Stimulated activated CD4-positive, alpha-beta T cell treated with anti-CD3 and anti-CD28 coated beads, TNF-alpha, amount 100 ng/mL, for 4 hours (primary cell): ENCODE measurements at places on chromosomes 3 and 15.

DNA sequence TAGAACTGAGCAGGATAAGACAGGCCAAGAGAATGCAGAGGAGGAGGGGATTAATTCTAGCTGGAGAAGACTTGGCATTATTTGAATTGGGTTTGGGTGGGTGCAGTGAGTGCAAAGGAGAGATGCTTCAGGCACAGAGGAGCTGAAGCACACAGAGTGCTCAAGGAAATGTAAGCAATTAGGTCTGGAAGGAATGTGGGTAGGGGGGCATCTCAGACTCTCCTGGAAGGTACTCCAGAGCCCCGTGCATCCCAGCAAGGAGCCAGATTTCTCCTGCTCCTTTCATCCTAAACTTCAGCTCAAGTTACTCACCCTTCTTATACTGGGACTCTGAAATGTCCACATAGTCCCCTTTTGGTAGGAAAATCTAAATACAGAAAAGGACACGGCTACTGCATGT, 143.6 kb upstream of the PFN2 start:
- no peak for DNase-seq

- DNase-seq: no peak
Measured at GRCh38 chr3:74592359-74592758, 22.1 kb downstream of the CNTN3 start.

GRCh38 chr3:105691053-105691452, 177.8 kb downstream of the CBLB start:
- DNase-seq: no peak

GRCh38 chr3:157436583-157437291, at the start of gene PTX3:
PTX3 (plus strand) TSS chr3:157436850; CDS start chr3:157436934, 84 bp downstream.
- no peak for DNase-seq

- no peak for DNase-seq
Measured at GRCh38 chr3:63969876-63970275, 53.4 kb downstream of the PSMD6 start.

DNA sequence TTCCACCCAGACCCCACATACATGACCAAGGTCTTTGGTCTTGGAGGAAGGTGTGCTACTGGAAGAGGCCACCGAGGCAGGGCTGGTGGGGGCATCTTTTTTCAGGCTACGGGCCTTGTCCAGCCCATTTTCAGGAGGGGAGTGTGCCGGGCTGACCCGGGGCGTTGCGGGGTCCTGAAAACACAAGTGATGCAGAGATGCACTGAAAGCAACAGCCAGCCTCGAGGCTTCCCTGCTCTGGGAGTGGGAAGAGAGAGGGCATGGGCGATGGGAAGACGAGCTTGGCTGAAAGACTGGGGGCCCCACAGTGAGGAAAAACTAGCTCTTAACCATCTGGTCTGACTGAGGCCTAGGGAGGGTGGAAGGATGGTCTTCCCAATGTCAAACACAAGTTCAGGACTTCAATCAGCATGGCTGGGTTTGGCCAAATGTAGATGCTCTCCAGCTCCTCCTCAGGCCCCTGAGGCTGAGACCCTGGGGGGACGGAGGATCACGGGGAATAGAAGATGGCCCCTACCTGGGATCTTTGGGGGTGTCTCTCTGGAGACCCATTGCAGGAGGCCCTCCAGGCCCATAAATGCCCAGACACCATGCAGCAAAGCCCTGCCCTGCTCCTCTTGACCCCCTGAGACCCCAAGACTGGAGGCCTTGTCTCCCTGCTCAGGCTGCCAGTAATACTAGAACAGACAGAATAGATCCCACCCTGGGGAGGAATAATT, 38.9 kb downstream of the TLE3 start:
- DNase-seq: no peak

- no peak for DNase-seq
Measured at GRCh38 chr15:100926971-100927756, 8.0 kb downstream of the LRRK1 start.

DNA sequence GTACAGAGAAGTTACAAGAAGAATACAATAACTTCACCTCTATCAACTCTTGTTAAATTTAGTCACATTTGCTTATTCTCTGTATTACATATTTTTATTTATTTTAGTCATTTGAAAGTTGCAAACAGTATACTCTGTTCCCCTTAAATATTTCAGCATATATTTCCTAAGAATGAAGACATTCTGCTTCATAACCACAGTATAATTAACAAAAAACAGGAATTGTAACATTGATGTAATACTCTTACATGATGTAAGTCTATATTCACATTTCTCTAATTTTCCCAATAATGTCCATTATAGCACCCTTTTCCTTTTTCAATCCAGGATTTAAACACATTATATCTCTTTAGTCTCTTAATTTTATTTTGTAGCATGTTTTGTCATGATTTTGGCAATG, 112.0 kb downstream of the AKAP13 start:
- DNase-seq: no peak

- no peak for DNase-seq
Measured at GRCh38 chr3:178840586-178840985, 231.0 kb downstream of the ZMAT3 start.

DNA sequence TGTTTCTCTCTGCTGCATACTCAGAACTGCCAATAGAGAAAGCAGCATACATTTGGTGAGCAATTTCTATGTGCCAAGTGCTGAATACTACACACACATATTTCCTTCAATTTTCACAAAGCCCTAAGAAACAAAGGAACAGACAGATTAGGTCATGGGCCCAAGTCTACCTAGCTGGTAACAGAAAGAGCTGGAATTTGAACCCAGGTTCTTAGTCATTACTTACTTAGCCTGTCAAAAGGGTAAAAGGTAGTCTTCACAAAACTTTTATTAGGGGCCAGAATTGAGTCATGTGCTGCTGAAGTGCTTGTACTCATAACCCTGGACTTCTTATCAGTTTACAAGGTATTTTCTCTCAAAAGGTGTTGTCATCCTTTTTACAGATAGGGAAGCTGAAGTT, 10.4 kb upstream of the ABHD17C start:
- no peak for DNase-seq

DNA sequence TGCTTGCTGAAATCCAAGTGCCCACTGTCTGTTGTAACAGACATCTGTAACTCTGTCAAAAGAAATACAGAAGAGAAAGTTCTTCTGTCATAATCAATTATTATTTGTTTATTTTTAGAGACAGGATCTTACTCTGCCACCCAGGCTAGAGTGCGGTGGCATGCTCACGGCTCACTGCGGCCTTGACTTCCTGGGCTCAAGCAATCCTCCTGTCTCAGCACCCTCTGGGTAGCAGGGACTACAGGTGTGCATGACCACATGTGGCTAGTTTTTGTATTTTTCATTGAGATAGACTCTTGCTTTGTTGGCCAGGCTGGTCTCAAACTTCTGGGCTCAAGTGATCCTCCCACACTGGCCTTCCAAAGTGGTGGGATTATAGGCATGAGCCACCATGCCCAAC, 177.6 kb upstream of the SETMAR start:
- no peak for DNase-seq

DNA sequence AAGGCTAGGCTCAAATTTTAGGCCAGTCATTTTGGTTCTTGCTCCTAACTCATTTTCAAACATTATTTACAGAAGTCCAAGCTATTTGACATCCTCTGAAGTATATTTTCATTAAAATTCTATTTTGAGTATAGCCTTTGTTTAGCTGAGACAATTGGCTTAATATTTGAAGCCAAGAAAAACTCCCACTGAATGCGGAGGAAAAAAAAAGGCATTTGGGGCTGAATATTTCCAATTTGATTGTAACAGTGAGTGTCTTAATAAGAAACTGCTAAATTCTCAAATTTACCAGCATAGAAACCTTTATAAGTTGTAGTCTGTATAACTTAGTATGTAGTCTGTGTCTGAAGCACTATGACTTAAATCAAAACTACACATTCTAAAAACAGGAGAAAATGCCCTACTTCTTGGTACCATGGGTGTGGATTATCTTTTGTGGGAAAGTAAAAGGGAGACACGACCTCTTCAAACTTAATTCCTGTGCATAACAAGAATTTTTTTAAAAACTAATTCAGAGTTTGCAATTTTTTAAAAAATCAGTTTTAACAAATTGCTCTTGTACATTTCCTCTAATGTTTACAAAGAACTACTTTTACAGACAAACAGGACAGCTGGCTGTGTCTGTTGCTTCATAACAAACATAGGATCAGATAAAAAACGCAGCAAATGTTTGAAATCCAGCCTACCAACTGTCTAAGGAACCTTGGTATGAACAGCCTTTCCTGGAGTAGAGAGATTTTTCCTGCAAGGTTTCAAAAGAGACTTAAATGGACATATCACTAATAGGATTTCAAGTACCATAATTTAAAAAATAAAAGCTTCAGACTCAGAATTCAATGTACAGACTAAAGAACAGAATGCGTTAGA, 52.7 kb upstream of the LMOD3 start:
- DNase-seq: no peak

DNA sequence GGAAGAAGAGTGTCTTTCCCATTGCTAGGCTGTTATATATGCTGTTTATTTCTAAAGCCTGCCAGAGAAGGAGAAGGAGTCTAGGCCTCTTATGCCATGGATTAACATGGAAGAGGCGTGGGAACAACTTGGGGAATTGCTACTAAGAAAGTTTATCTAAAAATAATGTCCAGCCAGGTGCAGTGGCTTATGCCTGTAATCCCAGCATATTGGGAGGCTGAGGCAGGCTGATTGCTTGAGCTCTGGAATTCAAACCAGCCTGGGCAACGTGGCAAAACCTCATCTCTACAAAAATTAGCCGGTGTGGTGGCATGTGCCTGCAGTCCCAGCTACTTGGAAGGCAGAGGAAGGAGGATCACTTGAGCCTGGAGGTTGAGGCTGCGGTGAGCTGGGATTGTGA, 51.7 kb upstream of the ARPP19 start:
- no peak for DNase-seq

GRCh38 chr3:108297647-108298046, 1.3 kb downstream of the HHLA2 start:
- no peak for DNase-seq

DNA sequence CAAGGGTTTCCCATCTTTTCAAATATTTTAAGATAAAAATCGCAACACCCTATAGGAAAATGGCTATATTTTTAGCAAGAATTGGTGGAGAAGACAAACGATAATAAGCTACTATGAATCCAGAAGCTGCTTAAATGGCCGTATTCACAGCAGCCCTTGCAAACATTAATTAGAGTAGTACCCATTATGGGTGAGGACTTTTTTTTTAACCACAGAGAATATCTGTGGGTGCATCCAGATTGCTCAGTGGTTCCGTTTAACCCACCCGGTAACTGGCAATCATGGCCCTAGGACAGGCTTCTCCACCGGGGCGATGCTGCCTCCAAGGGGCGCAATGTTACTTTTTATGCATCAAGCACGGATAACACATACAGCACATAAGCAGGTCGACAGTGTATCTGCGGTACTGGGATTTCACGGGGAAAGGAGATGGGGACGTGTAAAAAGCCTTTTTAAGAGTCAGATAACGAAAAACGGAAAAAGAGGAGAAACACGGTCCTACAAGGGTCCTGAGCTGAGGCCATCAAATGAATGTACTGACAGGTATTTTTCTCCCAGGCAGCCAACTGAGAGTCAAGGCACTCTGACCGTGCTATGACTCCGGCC, 968 bp upstream of the TMEM266 start:
- no peak for DNase-seq

- DNase-seq: no peak
Measured at GRCh38 chr3:963755-964154, 129.1 kb upstream of the CNTN6 start.

GRCh38 chr15:60448668-60449360, 30.1 kb downstream of the ICE2 start:
- no peak for DNase-seq

GRCh38 chr3:111726788-111727305, 131.7 kb upstream of the ZBED2 start:
- no peak for DNase-seq

DNA sequence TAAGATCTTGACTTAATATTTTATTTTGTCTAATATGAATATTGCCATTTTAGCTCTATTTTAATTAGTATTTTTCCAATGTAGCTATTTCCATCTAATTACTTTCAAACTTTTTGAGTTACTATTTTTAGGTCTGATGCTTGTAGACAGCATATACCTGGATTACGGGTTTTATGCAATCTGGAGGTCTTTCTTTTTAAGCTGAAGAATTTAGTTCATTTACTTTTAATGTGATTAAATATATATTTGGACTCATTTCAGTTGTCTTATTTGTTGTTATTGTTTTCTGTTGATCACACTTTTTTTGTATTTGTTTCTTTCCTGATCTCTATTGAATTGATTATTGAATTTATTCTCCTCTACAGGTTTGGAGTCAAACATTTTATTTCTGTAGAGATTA, 30.3 kb downstream of the THRB start:
- no peak for DNase-seq

DNA sequence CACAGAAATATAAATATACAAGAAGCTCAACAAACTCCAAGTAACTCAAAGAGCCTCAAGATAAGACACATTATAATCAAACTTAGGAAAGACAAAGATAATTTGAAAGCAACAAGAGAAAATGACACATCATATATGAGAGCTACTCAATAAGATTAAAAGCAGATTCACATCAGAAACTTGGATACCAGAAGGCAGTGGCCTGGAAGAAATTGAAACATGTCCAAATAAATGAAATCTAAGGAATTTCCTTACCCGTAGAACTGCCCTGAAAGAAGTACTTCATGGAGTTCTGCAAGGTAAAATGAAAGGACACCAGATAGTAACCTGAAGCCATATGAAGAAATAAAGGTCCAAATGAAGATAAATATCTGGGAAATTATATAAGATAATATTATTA, 113.9 kb downstream of the LSAMP start:
- no peak for DNase-seq

DNA sequence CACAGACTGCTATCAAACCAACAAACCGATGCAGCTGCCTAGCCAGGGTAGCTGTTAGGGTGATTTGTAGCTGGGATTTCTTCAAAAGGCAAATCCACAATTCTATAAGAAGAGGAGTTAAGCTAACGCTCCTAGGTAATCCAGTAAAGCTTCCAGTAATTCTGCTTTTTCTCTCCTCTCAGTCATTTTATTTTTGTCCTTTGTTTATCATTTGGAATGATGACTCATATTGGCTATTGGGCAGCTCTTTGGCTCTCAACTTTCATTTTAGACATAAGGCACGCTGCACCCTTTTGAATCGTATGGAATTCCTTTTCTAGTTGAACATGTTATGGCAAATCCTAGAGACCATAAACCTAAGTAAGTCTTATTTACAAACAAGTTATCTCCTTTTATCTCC, 53.2 kb upstream of the PPARG start:
- no peak for DNase-seq

DNA sequence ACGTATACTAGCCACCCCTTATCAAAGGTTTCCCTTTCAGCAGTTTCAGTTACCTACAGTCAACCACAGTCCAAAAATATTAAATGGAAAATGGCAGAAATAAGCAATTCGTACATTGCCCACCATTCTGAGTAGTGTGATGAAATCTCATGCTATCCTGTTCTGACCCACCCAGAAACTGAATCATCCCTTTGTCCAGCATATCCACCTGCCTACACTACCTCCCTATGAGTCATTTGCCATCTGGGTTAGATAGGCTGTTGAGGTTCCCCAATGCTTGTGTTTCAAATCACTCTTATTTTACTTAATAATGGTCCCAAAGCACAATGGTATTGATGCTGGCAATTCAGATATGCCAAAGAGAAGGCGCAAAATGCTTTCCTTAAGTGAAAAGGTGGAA, 15.3 kb upstream of the PHC3 start:
- no peak for DNase-seq

GRCh38 chr3:99881121-99881524, 63.5 kb downstream of the CMSS1 start:
- DNase-seq: no peak

- no peak for DNase-seq
Measured at GRCh38 chr15:81301385-81301784, 22.6 kb downstream of the STARD5 start.
